ENCODE measurements at places on chromosomes 11 and 22.

GRCh38 chr11:46617134-46617971 is at the start of the genes ATG13 and HARBI1:
Gene ATG13, plus strand, starts transcription at chr11:46617553. Its CDS starts 26,739 bp downstream, at chr11:46644292.
Gene HARBI1, minus strand, starts transcription at chr11:46617227. Its CDS starts 990 bp downstream, at chr11:46616237.
- peak; percentile 95 for DNase-seq

DNA sequence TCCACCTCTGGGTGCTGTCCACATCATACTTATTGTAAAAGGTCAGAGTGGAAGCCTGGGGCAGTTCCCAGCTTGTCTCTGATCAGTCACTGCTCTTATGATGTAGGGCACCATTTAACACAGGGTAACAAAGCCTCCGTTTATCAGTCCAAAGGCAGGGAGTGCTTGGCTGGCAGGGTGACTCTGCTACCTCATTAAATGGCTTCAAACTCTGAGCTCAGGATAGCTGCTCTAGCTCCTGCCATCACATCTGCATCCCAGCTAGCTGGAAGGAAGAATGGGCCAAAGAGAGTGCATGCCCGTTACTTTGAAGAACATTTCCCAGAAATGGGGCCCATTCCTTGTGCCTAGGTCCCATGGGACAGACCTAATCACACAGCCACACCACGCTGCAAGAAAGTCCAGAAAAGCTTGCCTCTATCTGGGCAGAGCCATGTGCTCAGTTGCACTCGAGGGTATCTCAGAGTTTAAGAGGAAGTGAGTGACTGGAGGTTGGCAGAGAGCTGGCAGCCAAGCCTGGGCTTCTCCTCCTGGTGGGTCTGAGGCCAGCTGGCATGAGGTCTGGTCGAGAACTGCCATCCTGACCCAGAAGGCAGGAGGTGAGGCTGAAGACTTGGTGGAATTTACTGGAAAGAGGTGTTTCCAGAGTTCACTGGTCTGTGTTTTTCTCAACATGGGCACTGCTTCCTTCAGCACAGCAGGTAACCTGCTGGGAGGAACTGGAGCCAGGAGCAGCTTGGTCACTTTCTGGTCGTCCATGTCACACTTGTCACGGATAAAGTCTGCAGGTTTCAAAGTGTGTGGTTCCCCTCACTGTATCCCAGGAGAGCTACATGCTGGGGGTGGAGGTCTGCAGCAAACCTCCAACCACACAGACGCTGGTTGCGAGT is 935.7 kb downstream of the BRD1 start:
- no peak for DNase-seq

DNA sequence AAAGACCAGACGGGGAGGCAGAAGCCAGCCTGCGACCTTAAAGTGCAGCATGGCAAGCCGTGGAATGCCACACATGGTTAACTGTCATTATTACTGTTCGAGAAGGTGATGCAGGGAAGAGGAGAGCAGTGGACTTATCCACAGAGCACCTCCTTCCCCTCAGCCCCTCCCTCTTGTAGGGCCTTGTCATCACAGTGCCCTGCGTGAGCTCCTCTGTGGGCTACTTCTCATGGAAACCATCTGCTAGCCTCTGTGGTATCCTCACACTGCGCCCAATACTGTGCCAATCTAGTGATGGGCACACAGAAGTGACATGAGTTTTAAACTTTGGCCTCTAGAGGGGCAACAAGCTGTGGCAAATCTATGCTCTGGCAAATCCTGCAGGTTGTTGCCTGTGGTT is 18.2 kb upstream of the CCDC134 start:
- no peak for DNase-seq

- peak; percentile 47 for DNase-seq
These were observed 72.8 kb upstream of the CLNS1A start for GRCh38 chr11:77710358-77710757.

DNA sequence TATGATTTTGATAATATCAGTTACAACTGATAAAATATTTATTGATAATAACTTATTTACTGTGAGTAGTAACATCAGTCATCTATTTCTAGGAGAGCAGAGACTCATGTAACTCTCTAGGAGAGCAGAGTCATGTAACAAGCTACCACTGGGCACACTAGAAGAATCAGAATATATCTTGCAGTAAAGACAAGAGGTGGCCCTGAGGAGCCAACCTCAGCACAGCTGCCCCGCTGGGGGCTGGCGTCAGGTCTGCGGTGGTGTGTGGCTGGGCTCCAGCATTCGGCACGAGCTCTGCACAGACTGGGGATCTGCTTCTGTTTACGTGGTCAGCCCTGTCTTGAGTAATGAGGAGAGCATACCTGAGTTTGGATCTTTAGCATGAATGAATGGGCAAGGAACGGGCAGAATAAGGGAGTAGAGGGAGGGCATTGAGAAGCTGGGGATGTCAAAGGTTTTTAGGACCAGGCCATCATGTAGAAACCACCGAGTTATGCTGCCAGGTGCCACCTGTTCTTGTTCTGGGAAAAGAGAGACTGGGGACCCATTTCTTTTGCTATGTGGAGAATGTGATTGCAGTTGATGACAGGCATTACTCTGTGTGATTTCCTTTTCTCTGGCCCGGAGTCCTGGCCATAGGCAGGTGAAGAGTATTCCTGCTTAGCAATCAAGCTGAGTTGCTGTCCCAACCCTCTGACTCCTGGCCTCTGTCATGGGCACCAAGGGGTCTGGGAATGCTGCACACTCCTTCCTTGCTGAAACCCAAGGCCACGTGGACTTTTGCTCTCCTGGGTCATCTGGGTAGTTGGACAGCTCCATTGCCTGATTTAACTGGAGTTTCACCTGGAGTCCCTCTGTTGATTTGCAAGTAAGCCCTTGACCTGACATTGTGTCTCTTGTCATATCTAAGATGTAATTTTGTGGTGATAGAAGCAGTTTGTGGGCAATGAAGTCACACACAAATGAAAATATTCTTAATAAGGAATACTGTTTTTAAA is 50.9 kb upstream of the HEPHL1 start:
- no peak for DNase-seq

DNA sequence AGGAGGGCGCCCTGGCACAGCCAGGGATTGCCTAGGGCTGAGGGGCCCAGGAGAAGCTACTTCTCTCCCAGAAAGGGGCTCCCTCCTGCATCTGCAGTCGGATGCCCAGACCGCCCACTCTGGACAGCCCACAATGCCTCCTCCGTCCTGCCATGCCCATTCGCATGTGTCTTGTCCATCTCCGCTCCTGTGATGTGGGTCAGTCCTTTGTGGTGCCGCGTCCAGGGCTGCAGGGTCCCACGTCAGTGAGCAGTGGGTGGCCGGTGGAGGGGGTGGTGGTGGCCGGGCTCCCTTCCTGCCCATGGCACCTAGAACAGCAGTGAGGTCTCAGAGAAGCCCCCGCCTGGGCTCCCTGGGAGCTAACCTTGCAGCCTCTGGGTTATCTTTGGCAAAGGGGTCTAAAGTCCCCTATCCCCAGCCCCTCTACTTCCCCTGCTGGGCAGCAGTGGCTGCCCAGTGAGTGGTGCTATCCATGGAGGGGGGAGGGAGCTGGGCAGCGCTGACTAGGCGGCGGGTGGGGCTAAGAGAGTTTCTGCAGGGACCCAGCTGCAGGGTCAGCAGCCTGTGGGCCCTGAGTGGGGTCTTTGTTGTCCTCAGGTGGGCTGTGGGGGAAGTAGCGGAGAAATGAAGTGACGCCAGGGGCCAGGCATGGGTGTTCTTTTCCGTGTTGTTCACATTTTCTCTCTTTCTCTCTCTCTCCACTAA is 41.1 kb downstream of the KCNC1 start:
- DNase-seq = no peak

- DNase-seq = no peak
These were observed 35.0 kb downstream of the LDLRAD3 start for GRCh38 chr11:35978891-35979290.

- DNase-seq = no peak
These were observed 377.1 kb downstream of the DCDC1 start for GRCh38 chr11:30992513-30992849.

DNA sequence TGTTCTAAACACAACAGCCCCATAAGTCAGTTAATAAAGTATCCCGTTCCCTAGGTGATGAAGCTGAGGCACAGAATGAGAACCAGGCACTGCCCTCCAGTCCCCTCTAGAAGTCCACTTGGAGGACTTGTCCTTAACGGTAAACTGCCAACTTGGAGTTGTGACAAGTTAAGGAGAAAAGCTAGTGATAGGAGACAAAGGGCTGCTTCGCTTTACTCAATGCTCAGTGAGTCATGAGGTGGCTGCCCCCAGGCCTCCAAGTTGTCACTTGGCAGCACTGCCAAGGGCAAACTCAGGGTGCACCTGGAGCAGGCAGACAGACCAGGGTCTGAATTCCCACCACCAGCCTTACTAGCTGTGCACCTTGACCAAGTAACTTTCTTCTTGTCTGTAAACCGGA is 13.5 kb downstream of the SLC43A1 start:
- no peak for DNase-seq

GRCh38 chr22:23068096-23068831 is 2.1 kb upstream of the GNAZ start:
- DNase-seq = no peak

DNA sequence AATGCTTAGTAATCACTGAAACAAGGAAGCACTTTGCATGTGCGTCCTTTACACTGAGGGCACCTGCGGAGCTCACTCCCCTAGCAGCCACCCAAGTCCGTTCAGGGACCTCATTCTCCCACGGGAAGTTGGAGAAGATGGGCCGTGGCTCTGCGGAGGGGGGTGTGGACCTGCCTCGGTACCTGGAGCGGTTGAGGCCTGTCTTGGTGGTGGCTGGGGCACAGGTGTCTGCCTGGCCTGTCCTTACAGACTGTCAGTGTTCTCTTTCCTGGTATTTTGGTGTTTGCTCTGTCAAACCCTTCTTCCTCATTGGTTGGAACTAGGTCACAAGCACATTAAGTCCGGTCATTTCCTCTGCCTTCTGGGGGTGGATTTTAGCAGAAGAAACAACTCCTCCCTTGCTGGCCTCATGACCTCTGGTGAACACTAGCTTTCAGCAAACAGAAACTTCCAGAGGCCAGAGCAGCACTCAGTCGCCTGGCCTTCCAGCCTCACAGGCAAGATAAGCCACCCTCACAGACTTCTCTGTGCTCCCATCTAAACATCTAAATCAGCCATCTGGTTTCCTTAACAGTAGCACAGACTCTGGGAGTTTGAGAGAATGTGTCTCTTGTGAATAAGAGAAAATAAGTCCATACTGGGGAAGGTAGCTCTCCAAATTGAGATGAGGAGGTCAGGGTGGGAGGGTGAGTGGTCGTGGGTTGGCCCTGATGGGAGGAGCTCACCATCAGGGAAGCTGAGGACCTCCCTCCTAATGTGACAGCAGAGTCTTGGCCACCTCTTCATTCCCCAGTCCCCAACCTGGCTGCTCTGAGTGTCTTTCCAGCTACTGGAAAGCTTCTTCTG is 8.6 kb downstream of the SNAP29 start:
- DNase-seq = no peak

- no peak for DNase-seq
These were observed 33.5 kb upstream of the RAB30 start for GRCh38 chr11:83105168-83105567.

DNA sequence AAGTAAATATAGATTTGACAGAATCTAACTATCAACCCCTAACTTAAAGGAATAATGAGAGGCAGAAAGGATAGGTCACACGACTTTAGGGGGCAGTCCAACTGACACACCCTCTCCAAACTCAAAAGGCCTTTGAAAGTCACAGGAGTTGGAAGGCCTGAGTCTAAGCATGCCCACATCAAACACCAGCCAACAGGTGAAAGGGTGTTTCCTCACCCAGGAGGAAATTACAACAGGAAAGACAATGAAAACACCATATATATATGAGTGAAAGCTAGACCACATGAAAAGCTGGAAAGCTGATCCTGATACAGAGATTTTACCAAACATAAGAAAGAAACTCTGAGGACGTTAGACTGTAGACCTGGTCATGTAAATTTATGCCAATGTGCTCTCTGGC is 10.5 kb upstream of the DEPDC7 start:
- no peak for DNase-seq

- no peak for DNase-seq
These were observed 2.5 kb upstream of the CAPRIN1 start for GRCh38 chr11:34049028-34049427.

DNA sequence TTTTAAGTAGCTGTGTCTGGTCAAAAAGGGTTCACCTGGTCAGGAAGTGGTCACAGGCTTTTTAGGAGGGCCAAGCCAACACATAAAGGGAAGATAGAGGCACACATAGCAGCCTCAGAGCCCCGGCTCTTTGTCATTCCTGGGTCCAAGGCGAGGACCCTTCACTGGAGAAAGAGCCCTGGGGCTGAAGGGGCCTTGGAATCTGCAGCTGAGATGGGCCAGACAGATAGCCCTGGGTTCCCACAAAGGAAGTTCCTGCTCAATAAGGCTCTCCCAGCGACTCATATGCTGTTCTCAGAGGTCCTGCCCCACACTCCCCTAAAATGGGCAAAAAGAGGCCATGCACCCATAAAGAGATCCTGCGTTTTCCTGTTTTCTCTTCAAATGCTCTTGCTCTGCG is 77.7 kb downstream of the LINC01488 start:
- no peak for DNase-seq

- DNase-seq = no peak
These were observed 16.5 kb downstream of the PATZ1 start for GRCh38 chr22:31329453-31330215.

- no peak for DNase-seq
These were observed 15.5 kb downstream of the RELT start for GRCh38 chr11:73391665-73392064.

GRCh38 chr22:19290400-19291217 is 910 bp downstream of the CLTCL1 start:
- peak; percentile 51 for DNase-seq

DNA sequence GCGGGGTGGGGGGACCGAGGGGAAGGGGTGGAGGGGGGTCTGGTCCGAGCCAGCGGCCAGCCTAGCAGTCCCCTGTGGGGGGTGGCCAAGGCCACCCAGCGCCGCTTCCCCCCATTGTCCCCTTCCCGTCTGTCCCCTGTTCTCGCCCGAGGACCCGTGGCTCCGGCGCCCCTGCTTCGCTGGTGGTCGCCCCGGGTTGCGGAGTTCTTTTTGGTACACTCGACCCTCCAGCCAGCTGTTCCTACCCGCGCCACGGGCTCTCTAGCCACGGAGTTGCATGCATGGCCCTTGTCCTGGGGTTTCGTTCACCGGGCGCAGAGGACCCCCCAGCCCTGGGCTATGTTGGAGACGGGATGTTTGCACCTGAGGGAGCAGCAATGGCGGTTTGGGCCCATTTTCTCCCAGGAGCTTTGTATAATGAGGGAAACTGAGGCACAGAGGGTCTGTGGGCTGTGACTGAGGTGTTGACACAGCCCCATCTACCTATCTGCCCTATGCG is 489 bp downstream of the RNF214 start:
- peak; percentile 41 for DNase-seq

DNA sequence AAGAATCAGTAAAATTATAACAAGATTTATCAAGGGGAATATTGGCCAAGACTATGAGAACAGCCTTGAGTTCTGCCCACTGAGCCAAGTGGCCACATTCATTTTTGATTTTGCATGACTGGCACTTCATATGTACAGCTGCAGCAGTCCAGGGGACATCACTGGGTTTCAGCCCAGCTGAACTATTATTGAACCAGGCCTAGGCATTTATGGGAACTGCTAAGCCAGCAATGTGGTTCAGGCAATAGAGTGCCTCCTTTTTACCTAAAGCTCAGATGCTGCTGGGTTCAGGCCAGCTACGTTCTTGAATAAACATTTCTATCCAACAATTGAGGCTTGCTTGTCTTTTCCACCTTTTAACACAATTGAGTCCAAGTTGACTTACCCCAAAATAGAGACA is 196.9 kb downstream of the MSANTD4 start:
- no peak for DNase-seq
